ENCODE measurements at places on chromosomes 3 and 15. TPM values are rescaled to one million over a fixed set of nuclear protein-coding genes. Genes with fewer than 3 reads are reported as not detected.

DNA sequence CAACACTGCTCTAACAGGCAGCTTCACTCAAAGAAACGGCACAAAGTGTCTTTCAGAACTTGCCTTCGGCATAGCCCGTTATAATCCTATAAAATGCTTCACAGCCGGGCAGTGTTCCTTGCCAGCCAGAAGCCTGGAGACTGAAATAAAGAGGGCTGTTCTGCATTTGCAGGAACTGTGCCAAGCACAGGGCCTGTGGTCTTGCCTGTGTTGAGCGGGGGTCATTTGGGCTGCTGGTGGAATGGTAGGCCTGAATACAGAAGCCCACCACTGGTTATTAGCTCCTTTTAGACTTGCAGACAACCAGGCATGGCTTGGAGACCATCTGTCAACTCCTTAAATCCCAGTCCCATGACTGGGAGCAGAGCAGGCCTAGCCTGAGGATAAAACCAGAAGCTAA lies 4.7 kb upstream of the ARHGEF3 start:
- DNase-seq = no peak
- no peaks in the 10 kb centered on the region for H3K27me3 ChIP-seq
- H3K4me3 ChIP-seq = no peak overlapping the region
- H3K36me3 ChIP-seq = no peaks in the 10 kb centered on the region
- no peak overlapping the region for H3K27ac ChIP-seq

- H3K4me1 ChIP-seq = no peaks in the 10 kb centered on the region
- H3K27me3 ChIP-seq = no peaks in the 10 kb centered on the region
- H3K27ac ChIP-seq = no peak overlapping the region
- no peaks in the 10 kb centered on the region for H3K36me3 ChIP-seq
- DNase-seq = no peak
- H3K4me3 ChIP-seq = no peak overlapping the region
Measured at GRCh38 chr3:66353530-66353929, 132.7 kb downstream of the SLC25A26 start.

DNA sequence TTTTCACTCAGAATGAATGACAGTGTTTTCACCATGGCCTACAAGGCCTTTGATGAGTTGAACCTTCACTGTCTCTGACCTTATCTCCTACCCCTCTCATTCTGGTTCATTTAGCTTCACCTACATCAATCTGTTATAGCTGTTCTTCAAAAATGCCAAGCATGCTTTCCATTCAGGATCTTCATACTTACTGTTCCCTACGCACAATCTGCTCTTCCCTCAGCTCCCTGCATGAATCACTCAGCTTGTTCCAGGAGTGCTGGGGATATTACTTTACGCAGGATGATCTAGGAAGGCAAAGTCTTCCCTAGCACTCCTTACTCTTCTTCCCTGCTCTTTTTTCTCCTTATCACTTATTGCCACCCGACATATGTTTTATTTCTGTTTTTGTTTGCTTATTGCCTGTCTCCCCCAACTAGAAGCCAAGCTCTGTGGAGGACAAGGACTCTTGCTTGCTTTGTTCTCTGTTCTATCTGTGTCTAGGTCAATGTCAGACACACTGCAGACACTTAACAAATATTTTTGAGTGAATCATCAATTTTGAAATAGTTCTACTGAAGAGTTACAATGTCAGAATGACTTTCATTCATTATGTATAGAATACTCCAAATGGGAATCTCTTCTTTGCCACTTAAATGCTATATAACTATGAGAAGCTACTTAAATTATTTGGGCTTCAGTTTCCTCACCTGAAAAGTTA lies 238.3 kb upstream of the FEZF2 start:
- DNase-seq = no peak
- no peak overlapping the region for H3K27ac ChIP-seq

CHRFAM7A gene
- total RNA-seq = not detected

TXNRD3 gene
- total RNA-seq = 31.2 TPM
